ENCODE measurements at places on chromosomes 5 and 9.

DNA sequence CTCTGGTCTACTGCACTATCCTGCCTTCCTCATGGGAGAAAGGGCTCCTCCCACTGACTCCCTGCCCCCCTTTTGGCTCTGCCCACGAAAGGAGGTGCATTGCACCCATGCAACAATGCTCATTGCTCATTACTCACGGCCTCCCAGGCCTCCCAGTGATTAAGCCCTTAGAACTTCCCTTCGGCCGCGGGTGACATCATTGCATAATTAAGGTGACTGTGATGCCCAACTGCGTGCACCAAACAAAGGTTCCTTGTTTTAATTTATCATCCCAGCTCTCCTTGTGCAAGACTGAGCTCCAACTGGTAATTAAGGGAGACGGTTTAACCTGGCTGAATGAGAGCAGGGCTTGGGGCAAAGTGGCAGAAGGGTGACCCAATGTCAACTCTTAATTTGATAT lies 180.4 kb downstream of the GAS1 start:
- DNase-seq: peak; percentile 65

- DNase-seq: no peak
These were observed 39.6 kb downstream of the SH3PXD2B start for GRCh38 chr5:172414531-172415361.

DNA sequence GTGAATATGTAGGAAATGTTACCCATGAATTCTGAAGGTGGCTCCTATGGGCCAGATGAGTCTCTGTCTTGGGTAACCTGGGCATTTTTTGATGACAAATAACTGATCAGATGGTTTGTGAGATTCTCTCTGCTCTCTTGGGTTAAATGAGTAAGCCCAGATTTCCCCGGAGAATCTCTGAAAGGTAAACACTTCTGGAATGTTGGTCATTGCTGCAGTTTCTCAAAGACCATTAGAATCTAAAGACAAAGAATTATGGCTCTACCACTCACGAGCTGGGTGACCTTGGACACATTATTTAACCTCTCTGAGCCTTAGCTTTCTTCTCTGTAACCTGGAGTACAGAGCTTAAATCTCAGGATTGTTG lies 191.2 kb downstream of the DAB2IP start:
- no peak for DNase-seq

- DNase-seq: no peak
These were observed 70.5 kb downstream of the APBA1 start for GRCh38 chr9:69601698-69602097.

DNA sequence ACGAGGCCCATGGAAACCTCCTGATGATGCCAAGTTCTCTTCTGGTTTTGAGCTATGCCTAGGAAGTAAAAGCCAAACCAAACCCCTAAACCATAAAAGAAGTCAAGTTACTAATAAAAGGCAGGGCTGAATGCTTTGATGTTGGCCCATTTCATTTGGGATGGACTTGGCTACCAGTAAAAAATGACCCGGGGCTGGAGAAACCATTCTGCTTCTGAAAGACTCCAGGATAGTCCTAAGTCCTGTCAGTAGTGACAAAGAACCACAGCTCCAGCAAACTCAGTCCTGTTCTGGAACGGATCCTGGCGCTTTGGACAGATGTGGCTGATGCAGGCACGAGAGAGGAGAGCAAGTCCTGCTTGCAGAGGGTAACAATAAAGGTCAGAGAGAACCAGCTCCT lies 68.6 kb downstream of the SH3PXD2B start:
- no peak for DNase-seq

DNA sequence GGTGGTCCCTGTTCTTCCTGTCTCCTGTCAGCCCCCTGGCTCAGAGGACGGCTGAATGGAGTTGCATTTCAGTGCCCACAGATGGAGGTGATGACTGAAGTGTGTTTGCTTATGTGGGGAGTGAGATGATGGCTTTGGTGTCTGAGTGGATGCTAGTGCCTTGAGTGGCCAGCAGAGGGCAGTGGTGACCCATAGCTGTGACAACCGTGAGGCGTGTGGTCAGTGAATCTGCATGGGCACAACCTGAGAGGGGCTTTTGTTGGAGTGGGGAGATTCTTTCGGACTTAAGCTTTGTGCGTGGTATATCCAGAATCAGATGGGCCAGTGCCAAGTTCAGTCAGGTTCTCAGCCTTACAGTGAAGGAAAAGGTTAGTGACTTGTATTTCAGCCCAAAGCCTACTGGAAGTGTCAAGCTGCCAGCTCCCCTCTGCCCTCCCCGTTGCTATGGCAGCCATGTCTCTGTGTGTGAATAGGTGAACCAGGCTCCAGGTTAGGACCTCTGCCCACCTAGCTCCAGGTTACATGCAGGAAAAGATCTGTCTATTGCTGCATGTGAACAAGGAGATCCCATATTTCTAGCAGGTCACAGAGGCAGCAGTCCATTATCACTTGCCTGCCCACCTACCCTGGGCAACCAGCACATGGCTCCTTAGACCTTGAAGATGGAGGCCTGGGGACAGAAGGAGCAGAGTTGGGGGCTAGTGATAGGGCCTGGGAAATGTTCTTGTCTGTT lies 14.7 kb upstream of the CXXC5 start:
- DNase-seq: peak; percentile 81

All from SW 1271 (cell line).